ENCODE measurements at places on chromosomes 3 and 15.

DNA sequence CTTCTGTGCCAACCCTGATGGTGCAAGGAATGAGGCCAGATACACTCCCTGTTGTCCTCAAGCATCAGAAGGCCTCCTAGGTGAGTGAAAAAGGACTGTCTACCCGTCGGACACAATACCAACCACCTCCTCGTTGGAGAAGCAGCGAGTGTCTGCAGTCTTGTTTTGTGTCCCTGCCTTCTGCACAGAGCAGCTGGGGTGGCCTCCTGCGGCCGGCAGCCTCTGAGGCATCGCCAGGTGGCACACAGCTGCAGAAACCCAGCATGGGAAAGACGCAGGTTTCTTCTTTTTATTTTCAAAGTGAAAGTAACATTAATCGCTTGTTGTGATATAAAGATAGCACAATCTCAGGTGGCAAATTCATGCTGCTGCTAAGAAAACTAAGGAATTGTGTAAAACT, 509.9 kb downstream of the OCA2 start:
- no peaks in the 10 kb centered on the region for H3K4me1 ChIP-seq
- H3K36me3 ChIP-seq: no peaks in the 10 kb centered on the region
- no peak overlapping the region for H3K4me3 ChIP-seq
- H3K27me3 ChIP-seq: no peaks in the 10 kb centered on the region
- no peak for DNase-seq

GRCh38 chr3:189748046-189748445, 116.9 kb downstream of the TP63 start:
- no peak overlapping the region for H3K27ac ChIP-seq
- H3K36me3 ChIP-seq: no peaks in the 10 kb centered on the region
- no peaks in the 10 kb centered on the region for H3K27me3 ChIP-seq
- no peaks in the 10 kb centered on the region for H3K4me1 ChIP-seq

DNA sequence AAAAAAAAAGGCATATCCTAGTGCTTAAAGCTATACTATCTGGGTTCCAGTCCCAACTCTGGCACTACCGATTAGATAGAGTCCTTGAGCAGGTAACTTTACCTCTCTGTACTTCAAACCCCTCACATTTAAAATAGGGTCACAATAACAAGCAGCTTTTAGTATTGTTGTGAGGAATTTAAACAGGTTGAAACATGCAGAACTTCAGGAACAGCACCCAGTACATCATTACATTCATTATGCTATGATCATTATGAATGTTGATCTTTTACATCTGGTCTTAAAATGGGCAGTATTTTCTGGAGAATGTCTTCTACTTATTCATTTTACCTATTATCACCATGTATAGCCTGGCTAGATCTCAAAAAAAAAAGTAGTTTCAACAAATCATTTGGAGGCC, 176.1 kb upstream of the CCDC54 start:
- no peaks in the 10 kb centered on the region for H3K27me3 ChIP-seq
- no peak for DNase-seq
- no peak overlapping the region for H3K4me3 ChIP-seq

DNA sequence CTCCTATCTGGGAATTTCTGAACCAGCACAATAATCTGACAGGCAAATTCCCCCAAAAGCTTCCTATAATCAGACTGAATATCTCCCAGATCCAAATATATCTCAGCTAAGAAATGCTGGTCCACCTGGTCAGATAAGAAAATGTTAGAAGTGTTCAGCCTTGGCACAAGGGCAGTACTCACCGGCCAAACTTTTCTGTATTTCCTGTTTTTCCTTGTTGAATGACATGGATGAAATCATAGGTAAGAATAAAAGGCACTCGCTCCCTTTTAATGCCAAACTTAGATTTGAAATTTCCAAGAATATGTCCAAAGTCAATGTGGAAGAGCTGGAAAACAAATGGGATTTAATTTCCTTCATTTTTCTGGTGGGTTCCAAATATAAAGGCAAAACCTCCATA, 48.9 kb downstream of the FAIM start:
- DNase-seq: no peak
- H3K4me3 ChIP-seq: no peak overlapping the region
- no peaks in the 10 kb centered on the region for H3K4me1 ChIP-seq
- H3K27me3 ChIP-seq: no peaks in the 10 kb centered on the region

GRCh38 chr3:181358060-181358459, 353.7 kb upstream of the SOX2 start:
- no peaks in the 10 kb centered on the region for H3K27me3 ChIP-seq
- no peak for DNase-seq
- H3K4me1 ChIP-seq: no peaks in the 10 kb centered on the region
- H3K27ac ChIP-seq: no peak overlapping the region

GRCh38 chr3:185021256-185021655, 131.6 kb downstream of the C3orf70 start:
- H3K27me3 ChIP-seq: no peaks in the 10 kb centered on the region
- peak; percentile 16 for DNase-seq
- H3K4me1 ChIP-seq: no peaks in the 10 kb centered on the region
- no peak overlapping the region for H3K27ac ChIP-seq

DNA sequence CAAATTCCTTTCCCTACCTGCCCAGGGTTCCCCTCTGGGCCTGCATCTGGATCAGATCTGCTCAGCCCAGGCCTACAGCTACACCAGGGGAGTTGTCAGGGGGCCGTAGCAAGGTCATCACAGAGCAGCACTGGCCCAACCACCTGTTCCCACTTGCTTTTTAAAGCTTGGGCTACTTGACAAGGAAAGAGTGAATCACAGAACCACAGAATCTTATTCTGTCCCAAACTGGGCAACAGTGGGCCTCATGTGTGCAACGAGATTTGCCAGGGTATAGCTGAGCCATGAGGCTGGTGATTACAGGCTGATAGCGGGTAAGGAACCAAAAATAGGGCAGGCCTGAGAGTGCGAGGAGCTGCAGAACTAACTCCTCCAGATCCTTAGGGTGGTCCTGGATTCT, 66.7 kb downstream of the MYLK start:
- peaks cover 54% of the 10 kb centered on the region for H3K4me1 ChIP-seq
- H3K27me3 ChIP-seq: no peaks in the 10 kb centered on the region
- DNase-seq: peak; percentile 76
- H3K4me3 ChIP-seq: no peak overlapping the region

- H3K36me3 ChIP-seq: no peaks in the 10 kb centered on the region
- no peak for DNase-seq
- no peak overlapping the region for H3K27ac ChIP-seq
- no peaks in the 10 kb centered on the region for H3K27me3 ChIP-seq
These were observed 59.1 kb downstream of the FBLN2 start for GRCh38 chr3:13607821-13608597.

DNA sequence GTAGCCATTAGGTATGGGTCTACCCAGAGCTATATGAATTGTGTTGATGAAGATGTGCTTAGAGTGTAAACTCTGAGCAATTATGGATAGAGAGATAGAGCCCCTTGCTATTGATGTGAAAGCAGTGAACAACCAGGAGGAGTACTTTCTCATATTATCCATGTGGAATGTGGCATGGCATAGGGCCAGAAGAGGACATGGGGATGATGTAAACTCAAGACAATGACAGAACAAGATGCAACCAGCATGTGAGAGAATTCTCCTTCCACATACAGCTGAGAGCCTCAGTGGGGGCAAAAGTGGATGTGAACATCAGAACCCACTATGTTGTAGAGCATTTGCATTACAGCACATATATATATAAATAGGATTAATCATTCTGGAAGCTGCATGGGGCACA, 36.4 kb upstream of the BNC1 start:
- H3K36me3 ChIP-seq: no peaks in the 10 kb centered on the region
- H3K27me3 ChIP-seq: no peaks in the 10 kb centered on the region
- H3K4me1 ChIP-seq: peaks cover 20% of the 10 kb centered on the region
- DNase-seq: no peak
- H3K27ac ChIP-seq: no peak overlapping the region
- no peak overlapping the region for H3K4me3 ChIP-seq

DNA sequence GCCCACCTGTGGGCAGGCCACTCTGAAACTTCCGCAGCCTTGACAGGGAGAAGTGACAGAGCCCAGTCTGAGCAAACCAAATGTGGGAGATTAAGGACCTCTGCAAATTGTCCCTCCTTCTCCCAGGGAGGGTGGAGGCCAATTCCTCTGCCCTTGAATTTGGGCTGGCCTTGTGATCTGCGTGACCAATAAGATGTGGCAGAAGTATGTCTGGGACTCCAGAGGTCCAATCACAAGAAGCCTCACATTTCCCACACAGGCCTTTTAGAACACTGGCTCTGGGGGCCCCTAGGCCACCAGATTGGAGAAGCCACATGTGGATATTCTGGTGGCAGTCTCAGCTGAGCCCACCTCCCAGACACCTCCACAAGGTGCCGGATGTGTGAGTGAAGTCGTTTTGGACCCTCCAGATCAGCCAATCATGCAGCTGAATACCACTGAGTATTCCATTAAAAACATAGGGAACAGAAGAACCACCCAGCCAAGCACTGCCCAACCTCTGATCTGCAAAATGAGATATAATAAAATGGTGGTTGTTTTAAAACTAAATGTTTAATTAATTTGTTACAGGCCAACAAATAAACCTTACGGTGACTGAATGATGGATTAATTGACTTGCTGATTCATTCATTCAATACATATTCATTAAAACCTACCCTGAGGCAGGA, 150.3 kb downstream of the NUP210 start:
- H3K36me3 ChIP-seq: no peaks in the 10 kb centered on the region
- no peak overlapping the region for H3K27ac ChIP-seq
- no peaks in the 10 kb centered on the region for H3K4me1 ChIP-seq
- H3K4me3 ChIP-seq: no peak overlapping the region
- peaks cover 2% of the 10 kb centered on the region for H3K27me3 ChIP-seq
- DNase-seq: no peak

DNA sequence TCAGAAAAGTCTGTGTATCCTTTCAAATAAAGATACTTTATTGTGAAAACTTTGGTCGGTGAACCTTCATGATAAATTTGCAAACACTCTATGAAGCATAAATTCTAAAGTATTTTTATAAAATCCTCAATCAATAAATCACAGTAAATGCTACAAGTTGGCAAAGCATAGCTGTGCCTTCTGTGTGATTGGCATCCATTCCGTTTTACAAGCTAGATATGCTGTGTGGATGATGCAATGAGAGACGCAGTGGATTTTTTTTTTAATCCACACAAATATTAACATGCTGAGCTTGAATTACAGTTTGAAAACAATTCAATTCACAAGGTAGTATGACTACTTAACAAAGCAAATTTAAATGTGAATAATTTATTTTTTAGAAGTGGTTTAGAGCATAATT, 937.2 kb downstream of the ZPLD1 start:
- no peaks in the 10 kb centered on the region for H3K36me3 ChIP-seq
- no peaks in the 10 kb centered on the region for H3K27me3 ChIP-seq
- no peak overlapping the region for H3K4me3 ChIP-seq
- no peaks in the 10 kb centered on the region for H3K4me1 ChIP-seq
- no peak for DNase-seq

DNA sequence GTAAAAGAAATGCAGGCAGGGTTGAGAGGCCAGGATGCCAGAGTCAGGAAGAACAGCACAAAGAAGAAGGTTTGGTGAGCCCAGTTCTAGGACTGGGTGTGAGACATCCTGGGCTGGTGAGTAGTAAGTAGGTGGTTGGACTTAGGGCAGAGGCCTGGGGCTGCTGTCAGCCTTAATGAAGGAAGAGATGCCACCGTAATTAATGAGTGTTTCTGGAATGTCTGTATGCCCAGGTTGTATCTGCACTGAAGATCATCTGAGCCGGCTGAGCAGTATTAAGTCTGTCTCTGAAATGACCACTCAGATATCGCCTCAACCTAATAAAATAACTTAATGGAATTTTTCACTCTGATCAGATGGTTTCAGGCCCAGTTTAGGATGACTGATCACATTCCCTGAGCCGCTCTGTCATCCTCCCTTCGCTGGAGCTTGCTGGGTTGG, 532.9 kb upstream of the IL12A start:
- H3K4me1 ChIP-seq: peaks cover 21% of the 10 kb centered on the region
- H3K27me3 ChIP-seq: no peaks in the 10 kb centered on the region
- H3K4me3 ChIP-seq: no peak overlapping the region
- no peaks in the 10 kb centered on the region for H3K36me3 ChIP-seq
- H3K27ac ChIP-seq: no peak overlapping the region
- DNase-seq: peak; percentile 48

DNA sequence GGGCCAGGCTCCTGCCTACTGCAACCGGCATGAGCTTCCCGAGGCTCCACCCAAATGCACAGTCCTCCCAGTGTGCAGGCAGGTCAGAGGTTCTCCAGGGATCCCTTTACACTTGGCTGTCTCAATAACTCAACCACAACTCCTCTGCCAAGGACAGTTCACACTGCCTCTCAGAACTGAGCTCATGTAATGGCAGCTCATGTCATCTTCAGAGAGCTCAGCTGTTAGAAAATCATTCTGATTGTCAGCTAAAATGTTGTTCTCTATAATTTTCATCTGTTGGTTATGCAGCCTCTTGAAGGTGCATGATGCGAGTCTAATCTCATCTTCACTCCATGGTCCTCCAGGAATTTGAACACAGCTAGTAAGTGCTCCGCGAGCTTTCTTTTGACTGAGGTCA, 76.7 kb downstream of the SST start:
- H3K4me1 ChIP-seq: no peaks in the 10 kb centered on the region
- DNase-seq: no peak
- no peaks in the 10 kb centered on the region for H3K36me3 ChIP-seq
- H3K27ac ChIP-seq: no peak overlapping the region

- DNase-seq: no peak
- no peaks in the 10 kb centered on the region for H3K27me3 ChIP-seq
- H3K36me3 ChIP-seq: peaks cover 4% of the 10 kb centered on the region
- H3K27ac ChIP-seq: no peak overlapping the region
- no peak overlapping the region for H3K4me3 ChIP-seq
- no peaks in the 10 kb centered on the region for H3K4me1 ChIP-seq
These were observed 36.7 kb downstream of the XYLB start for GRCh38 chr3:38383156-38383875.

GRCh38 chr3:177476921-177477435, 279.7 kb upstream of the TBL1XR1 start:
- no peak overlapping the region for H3K27ac ChIP-seq
- no peak for DNase-seq
- no peak overlapping the region for H3K4me3 ChIP-seq
- no peaks in the 10 kb centered on the region for H3K36me3 ChIP-seq
- peaks cover 11% of the 10 kb centered on the region for H3K4me1 ChIP-seq

GRCh38 chr3:16085410-16085809, 89.1 kb upstream of the GALNT15 start:
- peak overlapping the region; percentile 71 for H3K27ac ChIP-seq
- no peaks in the 10 kb centered on the region for H3K36me3 ChIP-seq

- no peaks in the 10 kb centered on the region for H3K36me3 ChIP-seq
- no peak overlapping the region for H3K4me3 ChIP-seq
- no peak overlapping the region for H3K27ac ChIP-seq
These were observed 1198.9 kb downstream of the ROBO2 start for GRCh38 chr3:78238811-78239210.

GRCh38 chr15:57218826-57219576, 157.3 kb upstream of the CGNL1 start:
- H3K4me3 ChIP-seq: peak overlapping the region; percentile 65
- peak; percentile 98 for DNase-seq

GRCh38 chr3:102225407-102226132, 209.2 kb upstream of the ZPLD1 start:
- no peaks in the 10 kb centered on the region for H3K4me1 ChIP-seq
- H3K36me3 ChIP-seq: no peaks in the 10 kb centered on the region
- no peak overlapping the region for H3K4me3 ChIP-seq
- DNase-seq: peak; percentile 61
- no peaks in the 10 kb centered on the region for H3K27me3 ChIP-seq

- no peak overlapping the region for H3K4me3 ChIP-seq
- H3K27ac ChIP-seq: no peak overlapping the region
- DNase-seq: no peak
- H3K4me1 ChIP-seq: no peaks in the 10 kb centered on the region
These were observed 28.7 kb upstream of the HCN4 start for GRCh38 chr15:73397461-73397860.

- no peaks in the 10 kb centered on the region for H3K4me1 ChIP-seq
- no peak overlapping the region for H3K27ac ChIP-seq
- no peak for DNase-seq
These were observed 153.1 kb downstream of the OSBPL10 start for GRCh38 chr3:31828007-31828406.
